ENCODE measurements at places on chromosomes 2 and 18. TPM values are rescaled to one million over a fixed set of nuclear protein-coding genes. Genes with fewer than 3 reads are reported as not detected.

Gene TANK
- polyA plus RNA-seq, result 65.9 TPM

Gene GRB14
- polyA plus RNA-seq, result 53.0 TPM

Gene IFIH1
- polyA plus RNA-seq, result 8.4 TPM

Gene CFAP65
- 0.34 TPM for polyA plus RNA-seq

Gene FBXO15
- 5.4 TPM for polyA plus RNA-seq

Gene TTN
- polyA plus RNA-seq, result 0.99 TPM

Gene COL4A3
- polyA plus RNA-seq, result 50.6 TPM

Gene ATOH8
- 11.2 TPM for polyA plus RNA-seq

Gene CRYGD
- polyA plus RNA-seq, result 0.21 TPM

- no peak for DNase-seq
Measured at GRCh38 chr18:59985289-59985688, 85.5 kb downstream of the PMAIP1 start.

DNA sequence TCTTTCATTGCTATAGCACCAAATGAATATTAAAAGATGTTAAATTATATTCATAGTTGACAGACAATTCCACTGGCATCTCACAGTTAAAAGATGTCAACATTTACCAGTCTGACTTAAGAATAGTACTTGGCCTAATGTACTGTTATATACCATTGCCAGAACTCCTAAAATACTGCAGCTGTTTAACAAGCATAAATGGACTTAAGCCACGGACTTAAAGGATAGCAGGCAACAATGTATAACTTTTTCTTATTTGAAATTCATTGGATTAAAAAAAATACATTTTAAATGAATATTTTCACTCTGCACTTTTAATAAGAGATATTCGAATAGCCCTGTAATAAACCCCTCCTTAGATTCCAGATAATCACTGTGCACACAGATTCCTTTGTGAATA lies 3.8 kb downstream of the TCF4 start:
- DNase-seq, result no peak

DNA sequence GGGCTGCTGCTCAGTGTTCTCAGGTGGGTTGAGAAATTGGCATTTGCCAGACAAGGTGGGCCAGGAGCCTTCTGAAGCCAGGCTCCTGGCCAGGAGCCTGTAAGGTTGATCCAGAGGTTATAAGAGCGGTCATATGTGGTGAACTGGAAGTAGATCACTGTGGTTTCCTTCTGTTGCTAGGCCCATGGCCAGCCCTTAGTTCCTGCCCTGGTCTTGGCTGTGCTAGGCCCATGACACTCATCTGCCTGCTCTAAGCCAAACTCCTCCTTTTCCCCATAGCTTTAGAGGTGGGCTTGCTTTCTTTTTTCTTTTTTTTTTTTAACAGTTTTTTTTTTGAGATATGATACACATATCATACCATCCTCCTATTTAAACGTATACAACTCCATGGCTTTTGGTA lies 5.0 kb upstream of the MGAT5 start:
- DNase-seq, result no peak

GRCh38 chr2:239135531-239135930 lies 265.3 kb downstream of the HDAC4 start:
- DNase-seq, result no peak

- DNase-seq, result no peak
Measured at GRCh38 chr2:162072181-162072702, 1.8 kb downstream of the DPP4 start.

DNA sequence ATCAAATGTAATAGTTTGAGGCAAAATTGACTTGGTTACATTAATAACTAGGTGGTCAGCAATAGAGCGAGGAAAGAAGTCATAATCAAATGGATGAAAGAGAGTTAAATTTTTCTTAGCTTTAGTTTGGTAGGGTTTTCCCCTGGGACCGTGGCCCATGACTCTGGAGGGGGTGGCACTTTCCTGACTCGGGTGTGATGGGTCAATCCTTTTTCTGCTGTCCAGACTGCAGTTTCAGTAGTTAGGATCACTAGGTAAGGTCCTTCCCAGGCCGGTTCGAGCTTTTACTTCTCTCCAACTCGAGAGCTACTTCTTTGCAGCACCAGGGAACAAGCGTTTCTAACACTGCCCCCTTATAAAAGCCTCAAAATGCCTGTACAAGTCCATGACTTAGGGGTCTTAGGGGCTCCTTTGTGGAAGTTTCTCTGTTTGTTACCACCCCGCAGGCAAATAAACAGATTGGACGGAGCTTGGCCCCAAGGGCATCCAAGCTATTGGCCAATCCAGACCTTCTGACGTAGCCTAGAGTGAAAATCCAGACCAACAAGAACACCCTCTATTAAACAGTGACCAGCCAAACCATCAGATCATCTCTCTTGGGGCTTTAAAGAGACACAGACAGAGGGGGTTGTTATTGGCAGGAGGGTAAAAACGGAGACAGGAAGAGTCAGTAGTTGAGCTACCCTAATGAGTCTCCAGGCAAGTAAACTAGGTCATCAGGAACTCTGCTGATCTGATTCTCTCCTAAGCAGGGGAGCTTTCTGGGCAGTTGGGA lies 9.4 kb upstream of the CEP68 start:
- DNase-seq, result no peak

GRCh38 chr2:23756593-23757292 lies 170.2 kb downstream of the ATAD2B start:
- DNase-seq, result no peak

DNA sequence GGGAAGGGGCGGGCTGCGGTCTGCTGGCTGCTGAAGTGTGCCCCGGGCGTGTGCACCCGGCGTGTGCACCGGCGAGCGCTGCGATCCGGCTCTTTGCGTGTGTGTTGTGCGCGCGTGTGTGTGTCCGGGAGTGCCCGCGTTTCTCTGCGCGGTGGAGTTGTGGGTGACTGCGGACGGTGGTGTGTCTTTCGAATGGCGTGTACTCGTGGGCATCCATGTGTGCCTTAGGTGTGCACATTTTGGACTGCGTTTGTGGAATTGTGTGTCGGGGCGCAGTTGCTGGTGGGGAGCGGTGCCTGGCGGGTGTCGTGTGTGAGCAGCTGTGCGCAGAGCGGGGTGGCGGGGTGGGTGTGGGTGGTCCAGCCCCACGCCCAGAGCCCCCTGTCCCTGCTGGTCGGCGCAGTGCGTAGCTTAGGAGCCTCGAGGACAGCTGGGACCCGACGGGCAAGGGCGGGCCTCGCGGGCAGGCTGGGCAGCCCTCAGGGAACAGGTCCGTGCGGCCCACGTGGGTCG lies 533 bp downstream of the HPCAL1 start:
- DNase-seq, result no peak

- DNase-seq, result no peak
Measured at GRCh38 chr2:178810422-178810821, 3.2 kb upstream of the TTN start.

DNA sequence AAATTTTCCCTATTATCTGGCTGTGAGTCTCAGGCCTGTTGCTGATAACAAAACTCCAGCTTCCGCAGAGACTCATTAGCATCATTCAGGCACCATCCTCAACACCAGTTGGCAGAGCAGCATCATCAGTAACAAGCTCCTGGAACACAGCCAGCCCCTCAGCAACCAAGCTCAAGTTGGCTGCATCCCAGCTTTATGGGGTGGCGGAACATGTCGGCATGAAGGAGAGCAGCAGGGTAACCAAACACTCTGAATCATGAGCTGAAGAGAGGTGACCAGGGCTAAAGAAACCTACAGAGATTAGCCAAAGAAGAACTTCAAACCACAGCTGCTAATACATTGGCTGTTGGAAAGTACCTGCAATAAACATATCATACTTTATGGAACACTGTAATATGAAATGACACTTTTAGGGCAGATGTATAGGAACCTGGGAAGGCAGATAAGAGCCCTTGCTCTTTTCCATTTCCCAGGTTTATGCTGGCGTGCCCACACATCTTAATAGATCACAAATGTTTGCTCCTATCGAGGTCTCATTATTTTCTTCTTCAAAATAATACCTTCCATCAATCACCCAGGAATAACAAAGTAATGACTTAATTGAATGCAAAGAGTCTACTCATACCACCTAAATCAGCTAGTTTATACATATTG lies 63.8 kb downstream of the PDE11A start:
- DNase-seq, result no peak

DNA sequence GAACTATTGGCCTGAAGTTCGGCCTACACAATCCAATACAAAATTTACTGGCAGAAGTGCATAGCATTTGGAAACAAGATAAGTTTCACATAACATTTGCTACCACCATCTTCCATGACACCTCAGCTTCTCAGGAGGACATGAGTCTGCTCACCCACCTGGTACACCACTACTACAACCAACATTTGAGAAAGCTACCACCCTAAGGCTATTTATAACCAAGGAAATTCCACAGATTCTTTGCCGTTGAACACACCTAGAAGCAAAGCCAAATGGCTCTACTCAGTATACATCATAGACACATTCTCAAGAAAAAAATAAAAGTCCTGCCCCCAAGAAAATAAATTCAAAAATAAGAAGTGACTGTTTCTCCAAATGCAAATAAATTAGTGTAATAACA lies 145.3 kb downstream of the SPAG16 start:
- DNase-seq, result no peak

- DNase-seq, result no peak
Measured at GRCh38 chr18:13315000-13315399, 96.4 kb downstream of the LDLRAD4 start.

GRCh38 chr2:97764559-97765263 lies 51.3 kb downstream of the ZAP70 start:
- DNase-seq, result no peak

- no peak for DNase-seq
Measured at GRCh38 chr2:10514743-10515142, 66.6 kb upstream of the ODC1 start.

- no peak for DNase-seq
Measured at GRCh38 chr2:102765061-102765460, 3.2 kb downstream of the TMEM182 start.

DNA sequence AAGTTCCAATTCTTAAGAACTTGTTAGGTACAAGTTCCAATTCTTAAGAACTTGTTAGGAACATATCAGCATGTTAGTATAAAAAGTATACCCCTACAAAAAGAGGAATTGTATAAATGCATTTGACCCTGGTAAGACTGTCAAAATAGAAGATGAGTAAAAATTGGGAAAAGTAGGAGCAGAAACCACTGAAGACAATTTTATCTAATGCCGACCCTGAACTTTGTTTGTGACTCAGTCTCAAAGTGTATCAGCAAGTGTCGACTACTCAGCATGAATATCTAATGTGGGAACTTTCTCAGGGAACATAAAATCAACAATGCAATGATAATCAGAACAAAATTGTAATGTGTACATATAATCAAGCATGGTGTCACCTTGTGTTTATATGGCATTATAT lies 583 bp upstream of the CD226 start:
- DNase-seq, result no peak

DNA sequence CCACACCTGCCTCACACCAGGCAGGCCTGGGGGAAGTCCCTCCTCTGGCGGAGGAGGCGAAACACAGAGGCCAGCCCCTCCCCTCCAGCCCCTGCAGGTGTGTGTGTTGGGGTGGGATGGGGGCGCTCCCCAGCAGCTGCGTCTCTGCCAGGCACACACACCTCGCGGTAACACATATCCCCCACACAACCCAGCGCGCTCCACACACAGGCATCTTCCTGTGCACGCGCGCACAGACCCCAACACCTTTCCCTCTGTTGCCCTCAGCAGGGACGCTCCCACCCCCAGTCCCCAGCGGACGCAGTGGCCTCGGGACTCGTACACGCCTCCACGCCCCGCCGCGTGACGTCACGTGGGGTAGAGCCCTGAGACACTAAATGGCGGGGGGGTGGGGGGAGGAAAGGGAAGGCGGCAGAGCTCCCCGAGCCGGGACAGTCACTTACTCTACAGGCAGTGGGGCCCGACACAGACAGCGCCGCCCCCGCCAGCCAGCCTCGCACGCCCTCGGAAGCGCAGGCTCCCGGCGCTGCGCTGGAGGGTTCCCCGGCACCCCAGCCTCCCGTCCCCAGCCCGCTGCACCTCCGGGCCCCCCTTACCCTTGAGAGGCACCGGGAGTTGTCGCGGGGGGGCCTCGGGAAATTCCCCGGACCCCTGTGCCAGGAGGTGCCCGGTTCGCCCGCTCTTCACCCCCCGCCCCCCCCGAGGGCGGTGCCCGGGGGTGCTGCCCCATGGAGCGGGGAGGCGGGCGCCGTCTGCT lies at the start of gene WNT10A:
WNT10A (plus strand) TSS at position 751 of the 757 bp plus-strand sequence. CDS start 144 bp downstream, outside the sequence.
- no peak for DNase-seq

- no peak for DNase-seq
Measured at GRCh38 chr2:71466301-71467179, 13.2 kb downstream of the DYSF start.

GRCh38 chr2:1521878-1522830 lies 108.9 kb downstream of the TPO start:
- DNase-seq, result no peak
